ENCODE measurements at places on chromosomes 5 and 9.

GRCh38 chr9:124376329-124376728 is 38.9 kb downstream of the PSMB7 start:
- no peak for DNase-seq

GRCh38 chr9:129282731-129283211 is 104.7 kb upstream of the IER5L start:
- no peak for DNase-seq

GRCh38 chr9:7206221-7206758 is 448.5 kb downstream of the KDM4C start:
- DNase-seq: no peak

DNA sequence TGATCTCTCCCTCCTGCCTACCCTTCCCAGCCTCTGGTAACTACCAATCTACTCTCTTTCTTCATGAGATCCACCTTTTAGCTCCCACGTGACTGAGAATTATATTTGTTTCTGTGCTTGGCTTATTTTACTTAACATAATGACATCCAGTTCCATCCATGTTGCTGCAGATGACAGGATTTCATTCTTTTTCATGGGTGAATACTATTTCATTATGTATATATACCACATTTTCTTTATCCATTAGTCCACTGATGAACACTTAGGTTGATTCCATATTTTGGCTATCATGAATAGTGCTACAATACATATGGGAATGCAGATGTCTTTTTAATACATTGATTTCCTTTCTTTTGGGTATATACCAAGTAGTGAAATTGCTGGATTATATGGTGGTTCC is 35.5 kb upstream of the ZNF366 start:
- DNase-seq: no peak

DNA sequence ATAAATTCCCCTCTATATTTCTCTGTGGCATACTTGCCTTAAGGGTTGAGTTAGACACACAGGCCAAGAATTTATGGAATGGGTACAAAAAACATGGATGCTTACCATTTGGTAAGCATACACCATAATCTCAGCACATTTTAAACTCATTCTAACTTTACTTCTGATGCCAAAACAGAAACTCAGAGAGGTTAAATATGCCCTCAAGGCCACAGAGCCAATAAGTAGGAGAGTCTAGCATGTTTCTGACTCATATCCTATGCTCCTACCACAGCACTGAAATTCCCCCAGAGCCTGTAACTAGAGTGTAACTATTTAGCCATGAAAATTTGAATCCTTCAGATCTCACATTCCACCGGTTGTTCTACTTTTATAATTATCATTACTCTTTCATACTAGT is 559.7 kb downstream of the ACTL7B start:
- no peak for DNase-seq

GRCh38 chr5:109857405-109858031 is 167.8 kb downstream of the MAN2A1 start:
- no peak for DNase-seq

- DNase-seq: no peak
Observed at GRCh38 chr9:93468763-93469456, 15.5 kb upstream of the FAM120AOS start.

DNA sequence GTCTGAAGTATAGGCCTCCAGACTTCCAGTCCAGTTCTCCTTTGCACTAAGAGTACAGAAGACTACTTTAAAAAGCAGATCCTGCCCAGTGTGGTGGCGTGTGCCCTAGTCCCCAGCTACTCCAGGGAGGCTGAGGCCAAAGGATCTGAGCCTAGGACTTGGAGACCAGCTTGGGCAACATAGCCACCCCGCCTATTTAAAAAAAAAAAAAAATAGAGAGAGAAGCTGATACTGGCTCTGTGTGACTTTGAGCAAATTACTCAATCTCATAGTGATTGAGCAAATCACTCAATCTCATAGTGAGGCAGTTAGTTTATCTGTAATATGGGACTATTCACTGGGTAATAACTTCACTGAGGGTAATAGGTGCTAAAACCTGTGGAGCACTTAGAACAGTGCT is 43.6 kb upstream of the KDM4C start:
- no peak for DNase-seq

GRCh38 chr9:122930541-122931225 is 629 bp downstream of the ZBTB26 start:
- DNase-seq: no peak

- no peak for DNase-seq
Observed at GRCh38 chr5:145293716-145294115, 541.4 kb downstream of the PRELID2 start.

DNA sequence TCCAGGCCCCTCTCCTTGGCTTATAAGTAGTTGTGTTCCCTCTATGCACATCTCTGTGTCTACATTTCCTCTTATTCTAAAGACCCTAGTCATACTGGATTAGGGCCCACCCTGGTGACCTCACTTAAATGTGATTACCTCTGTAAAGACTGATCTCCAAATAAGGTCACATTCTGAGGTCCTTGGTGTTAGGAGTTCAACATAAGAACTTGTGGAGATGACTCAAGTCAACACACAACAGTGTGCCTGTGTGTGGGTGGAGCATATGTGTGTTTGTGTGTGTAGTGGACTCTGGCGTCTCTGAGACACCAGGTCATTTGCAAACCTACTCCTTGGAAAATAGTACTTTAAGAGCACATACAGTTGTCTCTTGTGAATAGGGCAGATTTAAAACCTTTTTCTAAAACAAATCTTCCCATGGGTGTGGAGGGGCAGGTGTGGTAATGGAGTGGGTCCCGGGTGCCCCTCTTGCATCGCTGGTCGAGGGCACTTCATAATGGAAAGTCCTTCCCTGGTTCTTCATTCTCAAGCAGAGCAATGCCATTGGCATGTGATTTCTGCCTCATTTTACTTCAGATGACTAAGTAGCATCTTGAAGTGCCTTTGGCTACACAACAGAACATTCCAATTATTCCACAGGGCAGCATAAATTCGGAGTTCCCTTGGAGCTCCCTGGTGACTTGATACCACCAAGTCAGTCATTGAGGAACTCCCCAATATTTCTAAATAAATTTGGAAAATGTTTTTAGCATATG is 84.4 kb downstream of the C9orf152 start:
- DNase-seq: no peak

GRCh38 chr9:18526685-18527084 is 52.7 kb downstream of the ADAMTSL1 start:
- no peak for DNase-seq

- DNase-seq: no peak
Observed at GRCh38 chr5:53971551-53971950, 338.8 kb downstream of the ARL15 start.

DNA sequence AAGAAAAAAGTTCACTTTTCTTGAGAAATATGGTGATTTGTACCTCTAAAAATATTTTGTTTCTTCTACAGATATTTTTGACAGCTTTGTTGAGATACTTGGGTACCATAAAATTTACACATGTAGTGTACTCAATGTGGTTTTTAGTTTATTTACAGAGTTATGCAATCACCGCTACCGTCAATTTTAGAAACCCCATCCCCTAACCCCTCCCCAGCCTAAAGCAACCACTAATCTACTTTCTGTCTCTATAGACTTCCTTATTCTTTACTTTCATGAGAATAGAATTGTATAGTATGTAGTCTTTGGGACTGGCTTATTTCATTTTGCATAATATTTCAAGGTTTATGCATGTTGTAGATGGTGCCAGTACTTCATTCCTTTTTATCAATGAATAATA is 45.0 kb upstream of the TDRD7 start:
- no peak for DNase-seq

- no peak for DNase-seq
Observed at GRCh38 chr5:17992291-17992690, 358.0 kb downstream of the TAF11L14 start.

- no peak for DNase-seq
Observed at GRCh38 chr5:93189707-93190120, 391.3 kb downstream of the NR2F1-AS1 start.

GRCh38 chr5:170508036-170508435 is 4.2 kb downstream of the KCNIP1 start:
- no peak for DNase-seq

GRCh38 chr5:15243301-15244020 is 256.5 kb upstream of the FBXL7 start:
- DNase-seq: no peak

DNA sequence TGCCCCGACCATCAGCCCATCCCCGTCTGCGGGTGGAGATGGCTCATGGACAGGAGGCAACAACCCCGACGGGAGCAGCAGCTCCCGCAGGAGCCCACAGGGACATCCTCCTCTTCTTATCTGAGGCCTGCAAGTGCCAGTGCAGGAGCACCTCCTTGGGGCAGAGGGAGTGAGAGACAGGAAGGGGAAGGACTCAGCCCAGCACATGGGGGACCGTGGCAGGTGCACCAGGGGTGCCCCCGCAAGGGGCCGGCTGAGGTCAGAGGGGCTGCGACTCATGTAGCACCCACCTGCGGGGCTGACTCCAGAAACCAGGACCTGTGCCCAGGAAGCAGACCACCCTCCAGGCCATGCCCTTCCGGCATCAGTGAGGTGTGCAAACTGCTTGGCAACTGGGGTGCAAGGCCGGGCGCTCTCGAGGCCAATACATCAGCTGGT is 259.8 kb upstream of the ADAMTS16 start:
- no peak for DNase-seq

Data from stimulated activated CD4-positive, alpha-beta T cell treated with anti-CD3 and anti-CD28 coated beads, Interleukin-1b, Interleukin-23, amount 100 ng/mL, for 48 hours (primary cell).